ENCODE measurements at places on chromosomes 4 and X. TPM values are rescaled to one million over a fixed set of nuclear protein-coding genes. Genes with fewer than 3 reads are reported as not detected.

ADH1C gene
- total RNA-seq: 7.0 TPM

TMPRSS11A gene
- not detected for total RNA-seq

CD40LG gene
- total RNA-seq: not detected

PSMD10 gene
- 40.9 TPM for total RNA-seq

GLOD5 gene
- total RNA-seq: not detected

TMEM144 gene
- total RNA-seq: 13.6 TPM

GDPD2 gene
- total RNA-seq: not detected

TLR10 gene
- total RNA-seq: not detected

PDGFRA gene
- total RNA-seq: 736 TPM

MAGEA10 gene
- not detected for total RNA-seq

LAGE3 gene
- 23.2 TPM for total RNA-seq

RXFP1 gene
- 0.65 TPM for total RNA-seq

DAPP1 gene
- total RNA-seq: 1.6 TPM

SMIM31 gene
- 0.12 TPM for total RNA-seq

NIPAL1 gene
- not detected for total RNA-seq

NDUFC1 gene
- 63.2 TPM for total RNA-seq

TRIM61 gene
- 2.3 TPM for total RNA-seq

PCDH7 gene
- total RNA-seq: 17.5 TPM

XG gene
- total RNA-seq: 0.18 TPM

F9 gene
- not detected for total RNA-seq

CFAP47 gene
- total RNA-seq: not detected

STAP1 gene
- total RNA-seq: not detected

PCDH11X gene
- 2.3 TPM for total RNA-seq

TLR2 gene
- 9.3 TPM for total RNA-seq

ANXA3 gene
- 1.8 TPM for total RNA-seq

CYBB gene
- total RNA-seq: 15.9 TPM

CHST7 gene
- 72.4 TPM for total RNA-seq

NRK gene
- total RNA-seq: 109 TPM

MAGEH1 gene
- 28.9 TPM for total RNA-seq

SHROOM3 gene
- total RNA-seq: 5.7 TPM

NXF2B gene
- total RNA-seq: not detected

MAGEA2B gene
- total RNA-seq: not detected

XAGE3 gene
- not detected for total RNA-seq

TMEM47 gene
- 36.9 TPM for total RNA-seq

APOOL gene
- 15.4 TPM for total RNA-seq

MAOB gene
- 192 TPM for total RNA-seq

MAGEA1 gene
- not detected for total RNA-seq

SLC2A9 gene
- total RNA-seq: 4.2 TPM

VSIG1 gene
- not detected for total RNA-seq

CDKL2 gene
- total RNA-seq: 2.9 TPM

ARHGAP36 gene
- not detected for total RNA-seq

RAI2 gene
- total RNA-seq: 35.0 TPM

BEND2 gene
- not detected for total RNA-seq

GPR34 gene
- total RNA-seq: 3.4 TPM

PNMA6F gene
- not detected for total RNA-seq

C4orf36 gene
- not detected for total RNA-seq

ZDHHC15 gene
- total RNA-seq: 2.3 TPM

ZNF827 gene
- total RNA-seq: 9.4 TPM

PRSS12 gene
- 0.35 TPM for total RNA-seq

CLGN gene
- total RNA-seq: 6.4 TPM

All from ovary (tissue), 10 donors.